ENCODE measurements at places on chromosomes 5 and 9. TPM values are rescaled to one million over a fixed set of nuclear protein-coding genes. Genes with fewer than 3 reads are reported as not detected.

DNA sequence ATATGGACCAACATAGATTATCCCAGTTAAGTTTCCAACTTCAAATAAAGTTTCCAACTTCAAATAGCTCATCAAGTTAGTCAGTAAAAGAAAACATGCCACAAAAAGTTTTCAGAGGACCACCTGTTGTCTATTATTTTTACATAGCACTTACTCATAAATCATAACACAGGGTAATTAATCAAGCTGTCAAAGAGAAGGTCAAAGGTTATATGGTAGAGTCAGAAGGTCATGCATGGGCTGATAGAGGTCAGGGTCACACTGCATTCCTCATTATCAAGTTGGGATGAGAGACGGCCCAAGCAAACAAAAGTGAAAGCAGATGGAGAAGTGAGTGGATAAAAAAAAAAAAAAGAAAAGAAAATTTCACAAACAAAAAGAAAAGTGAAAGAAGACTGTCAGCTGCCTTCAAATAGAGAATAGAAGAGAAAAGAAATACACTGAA lies 145.5 kb upstream of the POU5F2 start:
- no peaks in the 10 kb centered on the region for H3K36me3 ChIP-seq
- H3K27me3 ChIP-seq = no peaks in the 10 kb centered on the region
- no peak overlapping the region for H3K4me3 ChIP-seq
- no peak overlapping the region for H3K27ac ChIP-seq
- no peak for DNase-seq

DNA sequence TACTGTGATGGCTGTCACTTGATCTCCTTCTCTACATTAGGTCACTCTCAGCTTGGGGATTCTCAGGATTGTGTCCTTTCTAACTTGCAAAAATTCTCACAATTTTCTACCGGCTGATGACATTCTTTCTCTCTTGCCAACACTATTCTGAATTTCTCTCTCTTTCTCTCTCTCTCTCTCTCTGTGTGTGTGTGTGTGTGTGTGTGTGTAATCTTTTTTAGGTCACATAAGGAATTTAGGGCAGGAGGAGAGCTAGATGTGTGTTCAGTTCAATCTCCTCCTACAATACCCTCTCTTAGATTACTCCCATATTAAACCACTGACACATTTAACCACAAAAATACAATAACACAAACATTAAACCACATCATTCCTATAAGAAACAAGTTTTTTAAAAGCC lies 242.3 kb upstream of the NREP start:
- H3K4me1 ChIP-seq = no peaks in the 10 kb centered on the region
- no peaks in the 10 kb centered on the region for H3K27me3 ChIP-seq
- no peak overlapping the region for H3K4me3 ChIP-seq
- DNase-seq = no peak

DNA sequence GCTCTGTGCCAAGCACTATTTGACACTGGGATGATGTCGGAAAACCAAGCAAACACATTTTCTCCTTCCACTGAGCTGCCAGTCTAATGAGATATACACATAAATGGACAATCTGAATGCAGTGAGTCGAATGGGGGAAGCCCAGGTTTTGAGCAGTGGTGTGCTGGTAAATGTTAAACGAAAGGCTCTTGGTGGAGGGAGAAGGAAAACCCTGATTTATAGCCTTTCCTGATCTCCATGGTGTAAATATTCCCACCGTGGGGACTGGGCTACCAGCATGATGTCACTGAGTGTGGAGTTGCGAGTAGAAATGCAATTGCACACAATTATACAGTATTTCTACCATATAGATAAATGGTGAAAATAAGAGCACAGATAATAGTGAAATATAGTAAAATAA lies 5.0 kb upstream of the GSN start:
- no peak for DNase-seq
- H3K27ac ChIP-seq = no peak overlapping the region
- no peaks in the 10 kb centered on the region for H3K36me3 ChIP-seq
- H3K27me3 ChIP-seq = no peaks in the 10 kb centered on the region
- peaks cover 7% of the 10 kb centered on the region for H3K4me1 ChIP-seq

Gene CEL
- 1.4 TPM for total RNA-seq

Gene CATSPER3
- total RNA-seq = 0.68 TPM

Gene FOXD4L4
- 0.77 TPM for total RNA-seq

- H3K4me1 ChIP-seq = peaks cover 10% of the 10 kb centered on the region
- DNase-seq = no peak
- H3K36me3 ChIP-seq = no peaks in the 10 kb centered on the region
- no peaks in the 10 kb centered on the region for H3K27me3 ChIP-seq
- H3K27ac ChIP-seq = no peak overlapping the region
These were observed 17.3 kb downstream of the RIGI start for GRCh38 chr9:32508728-32509127.

- H3K36me3 ChIP-seq = no peaks in the 10 kb centered on the region
- DNase-seq = no peak
- no peak overlapping the region for H3K4me3 ChIP-seq
- peaks cover 19% of the 10 kb centered on the region for H3K4me1 ChIP-seq
These were observed 77.6 kb downstream of the PCDH1 start for GRCh38 chr5:141800617-141801016.

DNA sequence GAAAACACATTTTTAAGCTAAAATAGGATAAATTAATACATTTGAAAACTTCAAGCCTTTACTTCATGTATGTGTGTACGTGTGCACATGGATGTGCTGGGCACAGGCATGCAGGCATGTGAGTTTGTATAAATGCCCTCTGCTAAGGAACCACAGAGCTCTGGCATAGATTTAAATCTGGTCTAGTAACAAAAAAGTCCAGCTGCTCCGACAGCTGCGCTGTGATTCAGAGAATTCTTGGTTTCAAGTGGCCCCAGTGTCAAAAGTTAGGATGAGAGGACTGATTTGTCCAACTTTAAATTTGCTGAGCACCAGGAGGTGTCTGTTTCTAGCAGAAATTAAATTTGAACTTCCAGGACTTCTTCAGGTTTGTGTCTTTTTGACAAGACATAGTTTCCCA lies 203.7 kb upstream of the TUT7 start:
- H3K36me3 ChIP-seq = no peaks in the 10 kb centered on the region
- H3K4me1 ChIP-seq = no peaks in the 10 kb centered on the region
- H3K27me3 ChIP-seq = peaks cover 4% of the 10 kb centered on the region
- DNase-seq = no peak

GRCh38 chr5:50874306-50875001 lies 208.0 kb downstream of the PARP8 start:
- no peak overlapping the region for H3K27ac ChIP-seq
- DNase-seq = no peak
- no peaks in the 10 kb centered on the region for H3K4me1 ChIP-seq

DNA sequence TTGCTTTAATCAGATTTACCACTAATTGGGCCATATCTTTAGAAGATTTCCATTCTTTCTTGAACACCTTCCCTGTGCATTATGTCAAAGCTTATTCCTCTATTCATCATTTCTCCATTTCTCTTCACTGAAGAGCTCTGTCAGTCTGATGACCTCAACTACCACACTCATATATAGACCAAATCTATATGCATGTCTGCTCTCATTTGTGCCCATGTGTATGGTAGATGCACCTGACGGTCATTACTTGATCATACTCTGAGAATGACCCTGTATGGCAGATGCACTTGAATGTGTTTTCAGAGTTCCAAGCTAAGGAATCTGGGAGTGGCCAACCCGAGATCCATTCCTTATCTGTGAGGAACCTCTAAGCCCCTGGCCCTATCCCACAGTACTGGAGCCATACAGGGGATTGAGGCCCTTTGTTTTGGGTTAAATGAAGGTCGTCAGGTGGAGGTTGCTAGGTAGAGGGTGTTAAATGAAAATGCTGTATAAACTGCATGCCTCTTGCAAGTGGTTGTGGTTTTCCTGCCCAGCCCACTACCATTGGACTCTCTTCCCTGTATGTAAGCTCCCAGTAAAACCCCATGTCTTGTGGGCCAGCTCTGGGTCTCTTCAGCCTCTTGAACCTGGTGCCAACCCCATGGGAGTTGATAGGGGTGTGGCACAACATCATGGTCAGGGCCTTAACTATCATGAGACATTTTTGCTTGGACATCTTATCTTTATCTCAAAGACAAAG lies 229.5 kb downstream of the KIAA0825 start:
- H3K27me3 ChIP-seq = no peaks in the 10 kb centered on the region
- no peak overlapping the region for H3K4me3 ChIP-seq
- H3K27ac ChIP-seq = no peak overlapping the region
- H3K36me3 ChIP-seq = no peaks in the 10 kb centered on the region
- H3K4me1 ChIP-seq = no peaks in the 10 kb centered on the region
- no peak for DNase-seq
